ENCODE measurements at places on chromosomes 5 and 9. TPM values are rescaled to one million over a fixed set of nuclear protein-coding genes. Genes with fewer than 3 reads are reported as not detected.

Gene PPP3R2
- total RNA-seq = not detected

Gene ADAMTS13
- total RNA-seq = 0.48 TPM

Gene SPINK4
- total RNA-seq = not detected

Gene PCDHB3
- total RNA-seq = not detected

Gene FBN2
- 13.0 TPM for total RNA-seq

Gene LIX1
- not detected for total RNA-seq

Data from A549 treated with Mapracorat at 1 μM for 4 hours (cell line).